T-helper 17 cell (primary cell): ENCODE measurements at places on chromosomes 1 and 21. TPM values are rescaled to one million over a fixed set of nuclear protein-coding genes. Genes with fewer than 3 reads are reported as not detected.

DNA sequence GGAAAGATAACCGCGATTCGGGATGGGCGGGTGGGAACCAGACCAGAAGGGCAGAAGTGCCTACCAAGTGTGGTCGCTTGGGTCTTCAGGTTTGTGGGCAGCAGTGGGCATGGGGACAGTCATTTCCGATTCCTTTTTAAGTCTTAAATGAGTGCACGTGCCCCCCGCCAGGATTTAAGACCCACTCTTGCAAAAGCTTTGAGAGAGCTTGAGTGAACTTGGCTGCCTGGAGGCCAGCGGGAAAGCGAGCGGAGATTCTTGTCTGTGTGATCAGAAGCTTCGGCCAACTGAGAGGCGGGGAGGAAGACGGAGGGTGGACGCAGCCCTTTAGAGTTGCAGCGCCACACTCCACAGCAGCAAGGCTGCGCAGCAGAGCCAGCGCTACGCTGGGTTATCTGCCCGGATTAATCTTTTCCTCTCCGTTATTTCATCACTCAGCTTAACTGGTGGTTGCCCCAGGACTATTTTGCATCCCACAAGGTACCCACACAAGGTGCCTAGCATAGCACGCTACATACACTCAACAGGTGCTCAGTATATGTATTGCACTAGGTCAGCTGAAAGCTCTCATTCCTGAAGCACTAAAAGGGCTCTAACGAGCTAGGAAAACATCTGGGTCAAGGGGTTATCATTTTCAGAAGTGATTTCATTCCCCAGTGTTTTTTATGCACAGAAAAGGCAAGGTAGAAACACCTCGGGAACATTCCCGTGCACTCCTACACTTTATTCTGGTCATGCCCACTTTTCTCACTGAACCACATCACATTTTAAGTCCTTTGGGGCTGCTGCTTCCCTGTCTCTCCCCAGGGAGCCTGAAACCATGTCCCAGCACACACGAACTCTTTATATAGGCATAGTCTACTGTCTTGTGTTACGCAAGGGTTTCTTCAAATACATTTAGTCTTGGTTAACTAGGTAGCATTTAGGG, 1.5 kb upstream of the BATF3 start:
- H3K4me3 ChIP-seq, result peak overlapping the region; percentile 88
- no peaks in the 10 kb centered on the region for H3K27me3 ChIP-seq

DNA sequence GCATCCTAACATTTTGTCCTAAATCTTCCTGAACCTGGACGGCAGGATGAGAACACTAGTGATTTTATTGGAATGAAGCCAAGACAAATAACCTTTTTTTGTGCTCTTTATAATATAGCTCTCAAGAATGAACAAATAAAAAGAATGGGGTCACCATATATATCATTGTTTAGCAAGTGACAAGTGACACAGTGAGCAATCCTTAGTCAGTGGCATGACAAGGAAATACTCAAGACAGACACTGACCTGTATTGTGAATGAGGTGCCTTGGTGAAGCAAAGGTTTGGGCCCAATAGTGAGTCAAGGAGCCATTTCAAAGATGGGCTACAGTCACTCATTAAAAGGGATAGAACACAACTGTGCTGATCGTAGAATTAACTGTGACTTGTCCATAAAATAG, 35.7 kb downstream of the PTGFR start:
- H3K36me3 ChIP-seq, result no peaks in the 10 kb centered on the region
- no peak overlapping the region for H3K4me3 ChIP-seq

DNA sequence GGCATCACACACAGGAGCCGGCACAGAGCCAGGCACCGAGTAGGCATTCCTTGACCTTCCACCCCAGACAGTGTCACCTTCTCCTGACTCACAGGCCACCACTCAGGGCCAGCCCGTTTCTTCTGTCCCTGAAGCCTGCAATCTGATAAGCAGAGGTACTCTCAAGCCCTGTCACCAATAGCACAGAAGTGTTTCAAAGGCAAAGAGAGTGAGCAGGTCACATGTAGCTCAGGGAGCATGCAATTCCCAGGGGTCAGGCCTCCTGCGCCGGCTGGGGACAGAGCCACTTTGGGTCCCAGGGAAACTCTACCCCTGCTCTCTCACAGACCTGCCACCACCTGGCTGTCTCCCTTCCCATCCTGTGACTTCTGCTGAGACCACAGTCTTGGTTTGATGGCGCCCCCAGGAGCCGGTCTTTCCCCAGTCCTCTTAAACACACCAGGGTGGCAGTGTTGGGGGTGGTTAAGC, 13.2 kb downstream of the CAPN9 start:
- no peak for DNase-seq
- no peak overlapping the region for H3K4me3 ChIP-seq
- no peak overlapping the region for H3K27ac ChIP-seq
- H3K27me3 ChIP-seq, result peaks cover 42% of the 10 kb centered on the region
- peaks cover 7% of the 10 kb centered on the region for H3K36me3 ChIP-seq
- H3K4me1 ChIP-seq, result no peaks in the 10 kb centered on the region

DNA sequence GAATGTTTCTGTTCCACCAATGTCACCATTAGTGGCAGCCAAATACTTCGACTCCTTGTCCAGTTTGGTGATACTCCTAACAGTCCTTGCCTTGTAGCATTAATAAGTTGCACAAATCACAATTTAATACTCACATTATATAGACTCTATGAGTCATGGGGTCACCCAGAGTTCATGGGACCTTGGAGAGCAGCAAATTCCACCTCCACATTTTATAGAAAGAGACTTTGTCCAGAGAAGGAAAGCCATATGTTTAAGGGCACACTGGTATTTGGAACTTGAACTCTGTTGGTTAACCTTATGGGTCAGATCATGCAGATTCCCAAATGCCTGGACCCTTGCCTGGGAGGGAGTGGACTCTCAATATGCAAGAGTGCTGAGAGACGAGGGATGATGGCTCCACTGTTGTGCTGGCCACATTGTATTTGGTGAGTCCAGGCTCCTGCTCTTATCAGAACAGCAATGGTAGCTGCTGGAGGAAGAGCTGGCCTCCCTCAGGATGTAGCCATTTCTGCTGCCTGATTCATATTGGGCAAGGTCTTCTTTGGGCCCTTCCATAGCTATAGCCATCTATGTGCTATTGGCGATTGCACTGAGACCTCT, 30.6 kb downstream of the DNAJC6 start:
- no peaks in the 10 kb centered on the region for H3K27me3 ChIP-seq
- no peaks in the 10 kb centered on the region for H3K4me1 ChIP-seq
- DNase-seq, result no peak
- no peak overlapping the region for H3K27ac ChIP-seq
- no peak overlapping the region for H3K4me3 ChIP-seq

DNA sequence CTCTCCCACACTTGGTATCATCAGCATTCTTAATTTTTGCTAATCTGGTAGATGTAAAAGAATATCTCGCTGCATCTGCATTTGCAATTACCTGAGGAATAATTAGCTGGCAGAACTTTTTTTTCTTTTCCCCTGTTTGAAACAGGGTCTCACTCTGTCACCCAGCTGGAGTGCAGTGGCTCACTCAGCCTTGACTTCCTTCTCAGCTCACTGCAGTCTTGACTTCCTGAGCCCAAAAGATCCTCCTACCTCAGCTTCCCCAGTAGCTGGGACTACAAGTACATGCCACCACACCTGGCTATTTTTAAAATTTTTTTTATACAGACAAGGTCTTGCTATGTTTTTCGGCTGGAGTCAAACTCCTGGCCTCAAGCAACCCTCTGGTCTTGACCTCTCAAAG, 35.4 kb upstream of the ENAH start:
- DNase-seq, result no peak
- no peaks in the 10 kb centered on the region for H3K4me1 ChIP-seq
- peaks cover 2% of the 10 kb centered on the region for H3K36me3 ChIP-seq
- H3K27me3 ChIP-seq, result peaks cover 24% of the 10 kb centered on the region

- no peaks in the 10 kb centered on the region for H3K4me1 ChIP-seq
- H3K36me3 ChIP-seq, result no peaks in the 10 kb centered on the region
- no peak overlapping the region for H3K4me3 ChIP-seq
- H3K27me3 ChIP-seq, result peaks cover 12% of the 10 kb centered on the region
Observed at GRCh38 chr1:170114906-170115305, 30.9 kb upstream of the NTMT2 start.

- H3K27ac ChIP-seq, result no peak overlapping the region
- peaks cover 3% of the 10 kb centered on the region for H3K36me3 ChIP-seq
- no peak overlapping the region for H3K4me3 ChIP-seq
- no peak for DNase-seq
- H3K27me3 ChIP-seq, result no peaks in the 10 kb centered on the region
Observed at GRCh38 chr1:168372307-168372706, 91.6 kb downstream of the TBX19 start.

- peaks cover 3% of the 10 kb centered on the region for H3K4me1 ChIP-seq
- DNase-seq, result no peak
- H3K27ac ChIP-seq, result no peak overlapping the region
- H3K4me3 ChIP-seq, result no peak overlapping the region
Observed at GRCh38 chr1:7896994-7897393, 43.6 kb downstream of the TNFRSF9 start.

DNA sequence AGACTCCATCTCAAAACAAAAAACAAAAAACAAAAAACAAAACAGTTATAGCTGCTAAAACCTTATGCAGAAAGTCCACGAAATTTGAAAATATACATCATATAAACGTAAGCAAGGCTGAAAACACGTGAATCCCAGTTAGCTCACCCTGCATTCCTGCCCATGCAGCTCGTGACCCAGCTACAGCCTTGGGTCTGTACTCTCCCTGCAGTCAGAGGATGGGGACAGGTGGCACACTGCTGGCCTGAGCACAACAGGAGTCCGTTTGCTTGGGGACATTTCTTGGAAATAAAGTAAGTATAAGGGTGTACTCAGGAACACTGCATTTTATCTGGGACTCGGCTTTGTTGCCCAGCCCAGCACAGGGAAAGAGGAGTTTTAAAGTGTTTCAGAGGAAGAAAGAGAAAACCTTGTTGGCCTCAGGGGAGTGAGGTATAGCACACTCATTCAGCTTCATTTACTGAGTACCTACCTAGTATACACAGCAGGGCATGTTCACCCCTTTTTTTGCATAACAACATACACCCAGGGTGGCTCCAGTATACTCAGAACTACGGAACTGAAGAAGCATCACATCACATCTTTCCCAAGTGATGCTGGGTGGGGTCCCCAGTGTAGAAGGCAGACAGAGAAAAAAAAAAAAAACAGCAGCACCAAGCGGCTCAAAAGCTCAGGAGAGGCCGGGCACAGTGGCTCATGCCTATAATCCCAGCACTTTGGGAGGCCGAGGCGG, 44.1 kb downstream of the CAPZB start:
- DNase-seq, result no peak
- H3K4me1 ChIP-seq, result peaks cover 73% of the 10 kb centered on the region
- H3K27ac ChIP-seq, result peak overlapping the region; percentile 93
- H3K27me3 ChIP-seq, result no peaks in the 10 kb centered on the region
- no peaks in the 10 kb centered on the region for H3K36me3 ChIP-seq

GRCh38 chr1:7886405-7886745, 33.5 kb upstream of the UTS2 start:
- no peak overlapping the region for H3K4me3 ChIP-seq
- no peaks in the 10 kb centered on the region for H3K36me3 ChIP-seq
- H3K27ac ChIP-seq, result no peak overlapping the region
- no peak for DNase-seq

GRCh38 chr1:198254948-198255347, 98.2 kb downstream of the NEK7 start:
- H3K27ac ChIP-seq, result peak overlapping the region; percentile 6
- no peak for DNase-seq
- no peak overlapping the region for H3K4me3 ChIP-seq
- H3K27me3 ChIP-seq, result no peaks in the 10 kb centered on the region
- H3K4me1 ChIP-seq, result peaks cover 36% of the 10 kb centered on the region
- H3K36me3 ChIP-seq, result peaks cover 2% of the 10 kb centered on the region

GRCh38 chr1:211789641-211790464, 40.7 kb downstream of the LPGAT1 start:
- no peak for DNase-seq
- H3K4me3 ChIP-seq, result no peak overlapping the region
- H3K27me3 ChIP-seq, result no peaks in the 10 kb centered on the region
- H3K4me1 ChIP-seq, result peaks cover 8% of the 10 kb centered on the region

The GJB4 gene
- total RNA-seq, result not detected

The NOC2L gene
- 45.2 TPM for total RNA-seq

The DNAI4 gene
- total RNA-seq, result 7.2 TPM

The KCTD3 gene
- total RNA-seq, result 2.1 TPM

The PTPN7 gene
- total RNA-seq, result 101 TPM

The RBP7 gene
- not detected for total RNA-seq

The KRTCAP2 gene
- total RNA-seq, result 110 TPM

The GJA5 gene
- total RNA-seq, result not detected
